ENCODE measurements at places on chromosomes 16 and 17. TPM values are rescaled to one million over a fixed set of nuclear protein-coding genes. Genes with fewer than 3 reads are reported as not detected.

- no peak overlapping the region for H3K27ac ChIP-seq
Measured at GRCh38 chr17:47262586-47262985, 9.0 kb downstream of the ITGB3 start.

DNA sequence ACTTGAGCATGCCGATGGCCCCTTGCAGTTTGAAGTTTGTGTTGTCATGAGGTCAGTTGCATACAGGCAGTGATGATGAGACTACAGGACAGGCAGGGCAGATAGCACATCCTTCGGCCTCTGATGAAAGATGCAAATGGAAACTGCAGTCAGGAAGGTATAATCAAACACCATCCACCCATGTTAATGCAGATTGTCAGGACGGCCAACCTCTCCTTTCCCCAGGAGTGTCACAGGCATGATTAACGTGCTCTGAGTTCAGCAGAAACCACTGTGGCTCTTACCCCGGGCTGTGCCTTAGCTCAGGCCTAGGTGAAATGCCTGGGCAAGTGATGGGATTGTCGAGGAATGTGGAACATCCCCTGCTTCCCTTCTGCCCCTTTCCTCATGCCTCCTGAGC, 893.5 kb upstream of the RBFOX1 start:
- no peak overlapping the region for H3K4me3 ChIP-seq
- no peak for DNase-seq
- H3K4me1 ChIP-seq: no peaks in the 10 kb centered on the region
- no peak overlapping the region for H3K27ac ChIP-seq

- no peaks in the 10 kb centered on the region for H3K36me3 ChIP-seq
- DNase-seq: no peak
- no peaks in the 10 kb centered on the region for H3K27me3 ChIP-seq
Measured at GRCh38 chr16:69306031-69306430, 5.1 kb upstream of the VPS4A start.

GRCh38 chr16:85978291-85978775, 79.4 kb downstream of the IRF8 start:
- H3K4me1 ChIP-seq: no peaks in the 10 kb centered on the region
- H3K27ac ChIP-seq: no peak overlapping the region
- H3K36me3 ChIP-seq: no peaks in the 10 kb centered on the region
- H3K27me3 ChIP-seq: no peaks in the 10 kb centered on the region
- DNase-seq: no peak

DNA sequence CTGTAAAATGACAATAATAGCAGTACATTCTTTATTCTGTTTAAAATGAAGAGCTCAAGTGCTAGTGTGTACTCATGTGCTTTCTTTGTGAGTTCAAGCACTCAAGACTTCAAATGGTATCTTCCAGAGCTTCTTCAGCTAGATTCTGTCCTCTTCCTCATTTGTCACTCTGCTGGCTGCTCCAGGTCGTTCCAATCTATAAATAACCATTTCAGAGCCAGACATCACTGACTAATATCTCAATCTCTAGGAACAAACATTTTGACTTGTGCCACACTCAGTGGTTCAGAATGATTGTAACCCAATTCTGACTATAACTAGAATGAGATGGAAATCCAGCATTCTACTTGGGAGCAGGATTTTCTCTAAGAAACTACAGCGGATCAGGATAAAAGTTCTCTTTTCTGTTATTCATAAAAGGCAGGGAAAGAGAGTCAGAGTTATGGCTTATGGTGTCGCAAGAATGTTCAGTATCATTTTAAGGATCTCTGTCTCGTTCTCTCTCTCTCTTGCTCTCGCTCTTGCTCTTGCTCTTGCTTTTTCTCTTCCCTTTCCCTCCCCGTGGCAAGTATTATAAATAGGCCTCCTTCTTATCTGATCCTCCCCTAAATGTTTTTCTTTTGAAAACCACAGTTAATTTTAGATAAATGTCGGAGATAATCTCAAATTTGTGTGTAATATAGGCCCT, 116.3 kb upstream of the MAF start:
- DNase-seq: no peak
- no peaks in the 10 kb centered on the region for H3K36me3 ChIP-seq
- H3K4me3 ChIP-seq: no peak overlapping the region
- no peaks in the 10 kb centered on the region for H3K4me1 ChIP-seq
- no peaks in the 10 kb centered on the region for H3K27me3 ChIP-seq

GRCh38 chr16:81796583-81797346, 17.7 kb downstream of the PLCG2 start:
- H3K27me3 ChIP-seq: no peaks in the 10 kb centered on the region
- no peak overlapping the region for H3K4me3 ChIP-seq
- no peak overlapping the region for H3K27ac ChIP-seq
- no peak for DNase-seq
- no peaks in the 10 kb centered on the region for H3K36me3 ChIP-seq

DNA sequence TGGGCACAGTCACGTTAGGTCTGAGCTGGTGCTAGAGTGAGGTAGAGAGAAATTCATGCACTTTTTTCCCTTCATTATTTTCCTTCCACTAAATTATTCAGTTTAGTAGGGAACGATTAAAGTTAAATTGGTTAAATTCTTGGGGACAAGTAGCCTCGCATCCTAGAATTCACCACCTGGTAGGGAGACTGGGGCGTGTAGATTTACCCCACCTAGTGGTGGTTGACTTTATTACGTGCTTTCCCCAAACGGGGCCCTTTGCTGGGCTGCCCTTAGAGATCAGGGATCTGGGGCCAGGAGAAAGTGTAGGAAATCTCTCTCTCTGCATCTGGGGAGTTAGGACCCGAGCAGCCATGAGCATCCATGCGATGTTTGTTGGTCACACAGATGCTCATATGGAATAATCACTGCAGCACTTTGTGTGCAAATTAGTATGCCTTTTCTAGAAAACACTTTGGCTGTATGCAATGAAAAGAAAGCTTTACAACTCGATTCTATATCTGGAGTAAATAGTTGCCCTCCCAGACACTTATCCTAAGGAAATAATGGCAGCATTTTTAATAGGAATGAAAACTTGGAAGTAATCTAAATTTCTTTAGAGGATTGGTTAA, 107.0 kb downstream of the PLCG2 start:
- H3K27me3 ChIP-seq: no peaks in the 10 kb centered on the region
- no peaks in the 10 kb centered on the region for H3K4me1 ChIP-seq
- no peaks in the 10 kb centered on the region for H3K36me3 ChIP-seq
- H3K27ac ChIP-seq: no peak overlapping the region
- DNase-seq: no peak
- H3K4me3 ChIP-seq: no peak overlapping the region

DNA sequence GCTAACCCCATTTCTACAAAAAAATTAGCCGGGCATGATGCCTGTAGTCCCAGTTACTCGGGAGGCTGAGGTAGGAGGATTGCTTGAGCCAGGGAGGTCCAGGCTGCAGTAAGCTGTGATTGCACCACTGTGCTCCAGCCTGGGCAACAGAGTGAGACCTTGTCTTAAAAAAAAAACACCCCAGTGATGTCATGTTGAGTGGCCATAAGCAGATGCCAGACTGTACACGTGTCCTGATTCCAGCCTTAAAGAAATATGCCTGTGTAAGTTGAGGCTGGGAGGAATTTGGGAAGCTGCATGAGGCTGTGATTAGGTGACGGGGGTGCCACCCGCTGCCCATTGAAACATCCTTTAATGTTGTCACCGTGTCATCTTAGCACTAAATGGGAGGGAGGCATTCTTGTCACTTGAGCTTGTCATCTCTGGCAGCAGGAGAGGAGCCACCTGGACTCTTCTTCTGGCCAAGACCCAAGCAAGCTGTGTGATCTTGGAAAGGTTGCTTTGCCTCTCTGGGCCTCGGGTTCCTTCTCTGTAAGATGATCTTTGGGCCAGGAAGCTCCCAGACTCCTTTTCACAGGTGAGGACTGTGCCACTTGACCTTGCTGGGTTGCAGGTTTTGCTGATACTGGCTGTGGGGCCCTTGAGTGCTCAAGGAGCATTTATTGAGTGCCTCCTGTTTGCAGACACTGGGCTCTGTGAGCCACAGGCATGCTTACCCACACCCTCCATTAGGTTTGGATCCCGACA, 98.3 kb upstream of the CIBAR2 start:
- no peak overlapping the region for H3K27ac ChIP-seq
- H3K4me1 ChIP-seq: no peaks in the 10 kb centered on the region
- no peak overlapping the region for H3K4me3 ChIP-seq
- H3K36me3 ChIP-seq: no peaks in the 10 kb centered on the region
- DNase-seq: no peak

GRCh38 chr17:50365165-50365564, 7.8 kb downstream of the MRPL27 start:
- H3K27ac ChIP-seq: no peak overlapping the region
- no peak overlapping the region for H3K4me3 ChIP-seq
- H3K36me3 ChIP-seq: peaks cover 57% of the 10 kb centered on the region
- H3K27me3 ChIP-seq: no peaks in the 10 kb centered on the region
- DNase-seq: no peak
- H3K4me1 ChIP-seq: peaks cover 11% of the 10 kb centered on the region

DNA sequence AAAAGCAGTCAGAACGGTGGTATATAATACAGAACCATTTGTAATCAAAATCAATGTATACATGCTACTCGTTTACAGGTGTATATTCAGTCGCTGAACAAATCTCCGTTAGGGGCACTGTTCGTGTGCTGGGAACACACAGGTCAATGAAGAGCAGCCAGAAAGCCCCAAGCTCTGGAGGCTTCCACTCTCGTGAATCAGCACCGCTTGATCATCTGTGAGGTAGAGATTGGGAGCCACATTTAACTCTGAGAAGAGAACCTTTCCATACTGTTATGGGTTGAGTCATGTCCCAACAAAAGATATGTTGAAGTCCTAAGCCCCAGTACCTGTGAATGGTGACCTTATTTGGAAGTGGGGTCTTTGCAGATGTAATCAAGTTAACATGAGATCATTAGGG, 5.4 kb upstream of the CYTH1 start:
- no peak overlapping the region for H3K27ac ChIP-seq
- H3K4me1 ChIP-seq: peaks cover 92% of the 10 kb centered on the region
- no peak for DNase-seq

Gene IRX3
- not detected for total RNA-seq

Gene KRT36
- total RNA-seq: not detected

Gene TNFRSF13B
- not detected for total RNA-seq

Gene SP2
- total RNA-seq: 19.9 TPM

Gene HAP1
- not detected for total RNA-seq

Gene TEKT5
- not detected for total RNA-seq

Gene SOX15
- total RNA-seq: not detected

Gene GLTPD2
- not detected for total RNA-seq

All from CD4-positive, alpha-beta T cell (primary cell).